ENCODE measurements at places on chromosomes 7 and 10.

- DNase-seq = no peak
Measured at GRCh38 chr10:137031-137430, 1.8 kb downstream of the ZMYND11 start.

DNA sequence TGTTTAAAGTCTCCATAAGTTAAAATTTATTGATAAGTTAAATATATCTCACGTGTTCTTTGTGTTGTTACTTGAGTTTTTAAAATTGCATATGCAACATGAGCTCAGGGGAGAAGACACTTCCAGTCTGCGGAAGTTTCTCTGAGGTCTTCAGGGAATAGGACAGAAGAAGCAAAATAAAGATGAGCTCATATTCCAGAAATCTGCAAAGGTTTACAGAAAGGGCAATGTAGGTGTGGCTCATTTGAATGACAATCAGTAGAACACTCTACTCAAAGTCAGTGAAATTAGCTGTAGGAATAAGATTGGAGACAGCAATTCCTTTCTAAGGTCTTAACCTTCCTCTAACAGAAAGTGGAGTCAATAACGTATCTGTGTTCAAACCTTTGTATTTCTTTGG, 53.7 kb downstream of the CACNA2D1 start:
- no peak for DNase-seq

DNA sequence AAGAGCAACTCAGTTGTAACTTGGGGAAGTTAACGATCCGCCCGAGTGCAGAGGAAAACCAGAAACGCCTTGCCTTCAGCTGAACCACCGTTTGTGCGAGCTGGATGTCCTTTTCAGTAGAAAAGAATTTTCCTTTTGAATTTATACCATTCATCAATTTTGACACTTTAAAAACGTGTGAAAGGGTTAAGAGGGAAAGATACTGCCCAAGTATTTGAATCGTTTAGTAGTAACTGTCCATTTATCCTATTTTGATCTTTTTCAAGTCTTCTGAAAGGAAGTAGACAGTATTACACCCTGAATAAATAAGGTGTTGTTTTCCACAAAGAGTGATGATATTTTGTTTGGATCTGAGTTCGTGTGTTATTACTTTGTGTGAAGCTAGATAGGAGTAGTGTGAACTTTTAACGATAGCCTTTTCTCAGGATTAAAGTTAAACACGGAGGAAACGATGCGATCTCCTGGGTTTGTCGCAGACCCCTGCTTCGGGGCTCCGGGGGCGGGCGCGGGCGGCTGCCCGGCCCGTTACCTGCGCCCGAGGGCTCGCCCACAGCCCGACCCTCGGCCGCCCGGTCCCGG, 830 bp upstream of the BMI1 start:
- no peak for DNase-seq

- DNase-seq = no peak
Measured at GRCh38 chr7:128347647-128348097, 4.0 kb upstream of the RBM28 start.

- DNase-seq = no peak
Measured at GRCh38 chr10:49157229-49157628, 23.4 kb upstream of the FAM170B start.

GRCh38 chr7:100705320-100705752, 585 bp upstream of the POP7 start:
- no peak for DNase-seq

GRCh38 chr10:132458586-132459300, 61.7 kb downstream of the PWWP2B start:
- no peak for DNase-seq

DNA sequence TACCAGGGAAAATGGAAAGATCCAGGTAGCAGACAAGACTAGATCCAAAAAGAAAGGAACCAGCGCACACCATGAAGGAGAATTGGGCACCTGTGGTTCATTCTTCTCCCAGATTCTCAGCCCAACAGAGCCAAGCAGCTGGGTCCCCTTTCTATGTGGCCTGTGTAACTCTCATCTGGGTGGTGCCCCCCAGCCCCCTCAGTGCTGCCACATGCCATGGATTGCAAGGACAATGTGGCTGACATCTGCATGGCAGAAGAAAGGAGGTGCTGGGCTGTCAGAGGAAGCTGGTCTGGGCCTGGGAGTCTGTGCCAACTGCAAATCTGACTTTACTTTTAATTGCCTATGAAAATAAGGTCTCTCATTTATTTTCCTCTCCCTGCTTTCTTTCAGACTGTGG, 21.4 kb downstream of the PRSS2 start:
- no peak for DNase-seq

DNA sequence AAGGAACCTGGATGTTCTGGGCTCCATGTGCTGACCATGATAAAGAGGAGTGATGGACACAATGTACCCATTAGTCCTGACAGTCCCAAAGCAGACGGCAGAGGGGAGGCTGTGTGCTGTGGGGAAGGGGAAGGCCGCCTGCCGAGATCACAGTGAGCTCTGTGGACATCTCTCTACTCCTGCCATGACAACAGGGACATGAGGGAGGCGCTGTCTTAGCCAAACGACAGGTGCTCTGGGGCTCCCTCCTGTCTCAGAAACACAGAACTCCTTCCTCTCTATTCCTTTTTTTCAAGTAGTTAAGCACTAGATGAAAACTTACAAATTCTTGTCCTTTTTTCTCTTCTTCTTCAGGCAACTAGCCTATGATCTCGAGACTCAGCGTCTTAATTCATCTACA, 113.1 kb downstream of the RNF32 start:
- no peak for DNase-seq

- DNase-seq = no peak
Measured at GRCh38 chr7:83015916-83016315, 146.8 kb downstream of the PCLO start.

DNA sequence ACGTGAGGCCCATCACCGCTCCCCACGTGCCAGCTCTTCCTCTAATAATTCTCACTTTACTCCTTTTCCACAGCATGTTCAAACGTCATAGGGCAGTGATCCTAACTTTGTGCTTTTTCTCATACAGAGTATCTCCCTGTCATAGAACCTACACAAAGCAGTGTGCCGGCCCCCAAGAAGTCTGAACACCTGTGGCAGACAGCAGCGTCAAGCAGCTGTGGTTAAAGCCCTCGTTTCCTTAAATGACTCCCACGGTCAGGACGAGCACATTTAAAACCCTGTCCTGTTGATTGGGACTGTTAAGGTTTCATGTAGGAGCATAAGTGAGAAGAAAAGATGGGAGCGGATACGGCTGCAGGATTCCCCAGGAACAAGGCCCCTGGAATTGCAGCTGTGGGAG, 267.2 kb downstream of the DIP2C start:
- DNase-seq = no peak

DNA sequence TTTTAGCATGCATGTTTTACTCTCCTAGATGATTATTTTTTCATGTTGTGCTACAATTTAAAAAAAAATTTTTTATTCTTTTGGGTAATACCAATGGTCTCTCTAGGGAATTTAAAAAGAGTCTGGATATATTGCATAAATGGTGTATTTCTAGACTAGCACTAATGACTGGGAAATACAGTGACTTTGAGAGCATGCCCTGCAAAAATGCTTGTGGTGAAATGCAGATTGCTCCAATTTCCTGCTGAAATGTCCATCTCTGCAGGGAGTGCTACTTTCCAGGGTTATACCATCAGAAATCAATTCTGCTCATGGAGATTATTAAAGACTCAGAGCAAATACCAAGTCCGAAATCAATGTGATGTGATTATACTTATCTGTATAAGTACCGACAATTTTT, 186.1 kb downstream of the PRKG1 start:
- DNase-seq = no peak

- no peak for DNase-seq
Measured at GRCh38 chr10:69901022-69901421, 99.3 kb downstream of the COL13A1 start.

DNA sequence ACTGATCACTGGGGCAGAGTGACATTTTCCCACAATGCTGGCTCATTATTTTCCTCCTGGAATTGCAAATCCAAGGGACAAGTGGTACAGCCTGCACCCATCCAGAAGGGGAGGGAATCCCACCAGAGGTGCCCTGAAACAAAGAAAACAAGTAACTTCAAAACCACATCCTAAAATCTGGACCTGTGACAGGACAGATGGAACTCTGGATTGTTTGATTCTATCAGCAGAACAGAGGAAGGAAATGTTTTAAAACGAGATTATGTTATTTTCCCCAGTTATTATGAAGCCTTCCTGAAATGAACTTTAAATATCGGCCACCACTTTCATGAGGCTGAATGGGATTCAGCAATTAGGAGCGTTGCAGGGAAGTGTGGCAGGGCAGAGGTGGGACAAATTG, 62.2 kb upstream of the ECHDC3 start:
- DNase-seq = no peak

DNA sequence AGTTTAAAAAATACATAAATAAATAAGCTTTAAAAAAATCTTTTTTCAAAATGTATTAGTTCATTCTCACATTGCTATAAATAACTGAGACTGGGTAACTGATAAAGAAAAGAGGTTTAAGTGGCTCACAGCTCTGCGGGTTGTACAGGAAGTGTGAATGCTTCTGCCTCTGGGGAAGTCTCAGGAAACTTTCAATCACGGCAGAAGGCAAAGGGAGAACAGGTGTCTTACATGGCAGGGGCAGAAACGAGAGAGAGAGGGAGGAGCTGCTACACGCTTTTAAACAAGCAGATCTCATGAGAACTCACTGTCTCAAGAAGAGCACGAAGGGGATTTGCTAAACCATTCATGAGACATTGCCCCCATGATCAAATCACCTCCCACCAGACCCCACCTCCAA, 114.6 kb downstream of the DNAJC1 start:
- no peak for DNase-seq

DNA sequence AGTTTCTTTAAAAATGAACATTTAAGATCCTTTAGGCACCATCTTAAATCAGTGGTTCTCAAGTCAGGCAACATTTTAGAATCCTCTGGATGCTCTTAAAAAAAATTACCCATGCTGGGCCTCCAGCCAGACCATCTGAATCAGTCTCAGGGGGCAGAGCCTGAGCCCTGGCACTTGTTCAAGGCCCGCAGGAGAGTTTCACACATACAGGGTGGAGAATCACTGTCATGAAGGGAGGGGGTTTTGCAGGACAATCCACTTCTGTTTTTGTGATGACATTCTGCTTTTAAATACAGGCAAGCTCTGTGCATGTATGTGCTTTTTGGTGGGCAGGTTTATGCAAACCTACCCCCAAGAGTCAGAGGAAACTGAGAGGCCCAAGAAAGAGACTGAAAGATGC, 268.6 kb downstream of the SEC23IP start:
- no peak for DNase-seq

DNA sequence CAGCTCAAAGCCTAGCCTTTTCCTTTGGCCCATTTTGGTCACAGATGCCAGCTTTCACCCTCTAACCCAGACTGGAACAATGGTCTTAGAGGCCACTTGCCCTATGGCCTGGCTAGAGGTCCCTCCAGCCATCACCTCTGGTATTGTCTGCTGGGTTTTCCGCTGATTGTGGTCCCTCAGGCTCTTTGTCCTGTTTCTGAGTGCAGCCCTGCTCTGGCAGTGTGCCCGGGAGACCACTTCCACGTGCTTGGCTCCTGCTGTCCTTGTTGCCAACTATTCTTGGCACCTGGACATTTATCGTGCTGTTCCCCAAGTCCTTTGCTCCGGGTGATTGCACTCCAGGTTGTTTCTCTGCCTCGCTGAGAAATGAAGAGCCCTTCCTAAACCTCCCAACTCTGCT, 53.3 kb upstream of the FAM180A start:
- no peak for DNase-seq

DNA sequence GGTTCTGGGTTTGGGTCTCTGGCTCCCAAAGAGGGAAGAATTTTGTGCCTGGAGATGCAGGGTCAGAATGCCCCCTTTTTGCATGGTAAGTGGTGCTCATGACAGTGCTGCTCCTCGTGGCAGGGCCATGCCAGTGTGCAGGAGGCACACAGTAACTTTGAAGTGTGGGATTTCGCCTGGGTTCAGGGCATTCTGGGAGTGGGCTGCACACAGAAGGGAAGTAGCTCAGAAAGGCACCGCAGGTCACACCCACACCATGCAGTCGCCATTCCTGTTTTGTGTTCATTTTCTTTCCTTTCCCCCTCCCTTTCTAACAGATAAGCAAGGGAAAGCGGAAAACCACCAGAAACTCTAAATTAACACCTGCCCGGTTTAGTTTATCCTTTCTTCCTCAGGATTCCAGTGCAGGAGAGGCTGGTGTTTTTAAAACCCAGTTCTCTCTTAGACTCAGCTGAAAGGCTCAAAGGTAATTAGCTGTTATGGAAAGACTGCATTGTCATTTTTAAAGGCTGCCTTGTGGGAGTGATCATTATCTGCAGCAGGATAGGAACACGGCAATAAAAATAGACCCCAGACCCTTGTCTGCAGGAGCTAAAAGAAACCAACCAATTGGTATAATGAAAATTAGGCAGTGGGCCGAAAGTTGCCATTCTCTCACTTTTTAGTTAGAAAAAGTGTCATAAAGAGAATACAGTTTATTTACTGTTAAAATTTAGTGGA, 50.2 kb downstream of the EEPD1 start:
- no peak for DNase-seq

- DNase-seq = no peak
Measured at GRCh38 chr10:4194231-4194630, 409.2 kb upstream of the KLF6 start.

DNA sequence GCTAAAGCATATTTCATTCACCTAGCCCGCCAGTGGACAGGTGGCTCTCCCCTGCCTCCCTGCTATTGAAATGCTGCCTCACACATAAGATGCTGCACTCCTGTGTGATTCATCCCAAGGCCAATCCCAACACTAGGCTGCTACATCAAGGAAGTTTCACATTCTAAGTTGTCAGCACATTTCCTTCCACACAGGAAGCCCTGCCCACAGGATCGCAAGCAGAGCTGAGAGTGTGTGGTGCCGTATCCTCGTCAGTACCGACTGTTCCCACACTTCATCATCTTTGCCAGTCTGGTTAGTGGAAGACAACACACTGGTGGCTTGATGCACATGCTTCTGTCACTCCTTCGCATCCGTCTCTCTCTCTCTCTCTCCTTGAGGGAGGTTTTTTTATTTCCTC, 194.3 kb upstream of the PPP2R2D start:
- DNase-seq = no peak

DNA sequence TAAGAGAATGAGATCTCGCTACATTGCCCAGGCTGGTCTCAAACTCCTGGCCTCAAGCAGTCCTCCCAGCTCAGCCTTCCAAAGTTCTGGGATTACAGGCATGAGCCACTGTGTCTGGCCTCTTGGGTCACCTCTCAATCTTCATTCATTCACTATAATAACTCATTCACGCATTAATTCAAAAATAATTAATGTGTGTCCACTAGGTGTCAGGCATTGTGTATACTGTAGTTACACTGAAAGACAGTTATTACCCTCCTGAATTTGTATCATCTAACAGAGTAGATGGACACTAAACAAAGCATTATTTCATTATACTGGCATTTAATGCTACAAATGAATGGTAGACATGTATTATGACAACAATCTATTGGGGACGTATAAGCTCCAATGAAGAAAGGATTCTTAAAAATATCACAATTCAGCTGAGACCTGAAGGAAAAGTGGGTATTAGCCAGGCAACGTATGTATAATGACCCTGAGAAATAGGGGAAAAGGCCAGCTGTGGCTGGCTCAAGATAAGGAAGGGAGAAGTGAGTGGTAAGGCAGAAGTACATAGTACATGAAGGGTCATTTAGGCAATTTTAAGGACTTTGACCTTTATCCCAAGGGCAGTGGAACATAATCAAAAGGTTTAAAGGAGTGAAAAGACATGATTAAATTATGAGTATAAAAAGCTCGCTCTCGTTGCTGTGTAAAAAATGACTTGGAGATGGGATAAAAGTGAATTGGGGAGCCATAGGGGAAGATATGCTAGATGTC, 150.7 kb downstream of the BTAF1 start:
- no peak for DNase-seq

Measured in AG09319 (cell line).